ENCODE measurements at places on chromosomes 5 and 9. TPM values are rescaled to one million over a fixed set of nuclear protein-coding genes. Genes with fewer than 3 reads are reported as not detected.

The SPINK13 gene
- not detected for total RNA-seq

The TRAF1 gene
- 1.3 TPM for total RNA-seq

The OR1N1 gene
- not detected for total RNA-seq

The MINAR2 gene
- total RNA-seq, result not detected

The FAM153A gene
- not detected for total RNA-seq

The CTNNAL1 gene
- 160 TPM for total RNA-seq

The OR1J4 gene
- not detected for total RNA-seq

The CORO2A gene
- 0.40 TPM for total RNA-seq

The EGFLAM gene
- 1.7 TPM for total RNA-seq

The PCDHA10 gene
- total RNA-seq, result 0.07 TPM

The UAP1L1 gene
- 20.7 TPM for total RNA-seq

The PFN3 gene
- total RNA-seq, result not detected

The MYMK gene
- total RNA-seq, result not detected

The HTR4 gene
- 0.07 TPM for total RNA-seq

The TICAM2 gene
- total RNA-seq, result 3.4 TPM

The IFNA2 gene
- not detected for total RNA-seq

The SH3GL2 gene
- 0.13 TPM for total RNA-seq

The CWC27 gene
- 25.6 TPM for total RNA-seq

The AJM1 gene
- 0.66 TPM for total RNA-seq

The PCDHGC4 gene
- total RNA-seq, result 1.3 TPM

The LCN15 gene
- not detected for total RNA-seq

The DBH gene
- not detected for total RNA-seq

The PURA gene
- total RNA-seq, result 20.3 TPM

The KCNN2 gene
- total RNA-seq, result 0.36 TPM

The DMAC1 gene
- 10.6 TPM for total RNA-seq

The PCDHGA10 gene
- 4.7 TPM for total RNA-seq

The SLC6A19 gene
- total RNA-seq, result not detected

The PIP5KL1 gene
- 0.43 TPM for total RNA-seq

The BARHL1 gene
- total RNA-seq, result not detected

The PCDH12 gene
- 35.1 TPM for total RNA-seq

The TNFSF8 gene
- 0.13 TPM for total RNA-seq

The PCDHA9 gene
- total RNA-seq, result 0.07 TPM

The FAXDC2 gene
- total RNA-seq, result 3.6 TPM

The CENPK gene
- 88.7 TPM for total RNA-seq

The RPP25L gene
- 13.6 TPM for total RNA-seq

The KLF9 gene
- total RNA-seq, result 27.7 TPM

The EXOSC2 gene
- 49.1 TPM for total RNA-seq

The PCDHGA11 gene
- 12.5 TPM for total RNA-seq

The SAPCD2 gene
- 36.7 TPM for total RNA-seq

The ANKRD20A1 gene
- total RNA-seq, result 6.6 TPM

All from thoracic aorta endothelial cell (primary cell).